Forelimb muscle (tissue), 1 donor: ENCODE measurements at places on chromosomes 5 and 9. TPM values are rescaled to one million over a fixed set of nuclear protein-coding genes. Genes with fewer than 3 reads are reported as not detected.

DNA sequence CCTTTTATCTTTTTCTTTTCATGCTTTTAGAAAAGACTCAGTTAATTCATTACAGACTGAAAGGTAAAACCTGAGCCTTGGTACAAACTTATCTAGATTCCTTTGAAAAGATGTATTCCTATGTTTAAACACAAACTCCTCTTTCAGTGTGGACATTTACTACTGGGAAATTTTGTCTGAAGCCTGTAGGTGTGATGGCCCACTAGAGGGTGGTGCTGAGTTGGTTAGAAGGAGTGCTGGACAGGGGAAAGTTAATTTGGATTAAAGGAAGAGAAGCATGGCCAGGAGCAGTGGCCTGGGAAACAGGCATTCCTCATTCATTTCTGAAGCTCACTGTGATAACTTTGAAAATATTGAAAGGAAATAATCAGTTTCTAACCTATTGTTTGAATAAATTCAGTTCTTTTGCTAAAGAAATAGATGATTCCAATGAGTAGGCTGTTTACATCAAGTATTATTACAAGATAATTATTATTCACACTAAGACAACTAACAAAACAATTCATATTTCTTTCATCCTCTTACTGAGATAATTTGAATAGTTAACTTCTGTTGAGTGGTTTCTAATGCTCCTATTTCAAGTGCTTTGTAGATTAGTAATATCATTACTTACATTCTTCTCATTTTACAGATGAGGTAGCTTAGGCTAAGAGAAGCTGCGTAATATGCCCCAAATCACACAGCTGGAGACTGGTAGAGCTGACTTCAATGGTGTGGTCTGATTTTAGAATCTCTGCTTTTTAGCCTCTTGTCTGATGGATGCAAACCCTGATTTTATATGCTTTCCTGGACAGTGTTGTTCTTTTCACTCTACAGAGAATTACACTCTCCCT, 150.9 kb downstream of the ADGRV1 start:
- DNase-seq = no peak

DNA sequence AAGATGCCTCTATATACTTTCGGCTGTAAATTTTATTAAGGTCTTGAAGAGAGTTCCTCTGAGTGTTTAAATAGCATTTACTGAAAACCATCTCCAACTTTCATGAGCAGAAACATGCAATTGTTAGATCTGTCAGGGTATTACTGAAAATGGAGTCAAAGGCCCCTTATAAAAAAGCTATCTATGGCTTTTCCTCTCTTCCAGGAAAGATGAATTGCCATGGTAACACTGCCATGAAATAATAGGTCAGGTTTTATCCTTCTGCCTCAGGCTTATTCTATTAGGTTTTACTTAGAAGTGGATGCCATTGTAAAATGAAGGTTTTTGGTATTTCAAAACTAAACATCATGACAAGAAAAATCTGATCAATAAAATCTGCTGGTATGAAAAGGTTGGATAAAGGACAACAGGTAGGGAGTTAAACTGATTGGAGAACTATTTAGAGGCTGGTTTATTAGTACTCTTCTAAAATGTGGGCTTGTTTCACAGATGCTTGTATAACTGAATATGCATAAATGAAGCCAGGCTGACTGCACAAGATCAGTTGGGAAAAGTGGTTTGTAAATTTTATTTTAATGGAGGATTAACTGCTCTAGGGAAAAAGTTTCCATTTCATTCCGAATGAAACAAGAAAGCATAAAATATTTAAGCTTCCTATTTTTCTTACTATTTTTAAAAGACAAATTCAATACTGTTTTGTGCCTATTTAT, 135.5 kb downstream of the RAB3C start:
- no peak for DNase-seq

DNA sequence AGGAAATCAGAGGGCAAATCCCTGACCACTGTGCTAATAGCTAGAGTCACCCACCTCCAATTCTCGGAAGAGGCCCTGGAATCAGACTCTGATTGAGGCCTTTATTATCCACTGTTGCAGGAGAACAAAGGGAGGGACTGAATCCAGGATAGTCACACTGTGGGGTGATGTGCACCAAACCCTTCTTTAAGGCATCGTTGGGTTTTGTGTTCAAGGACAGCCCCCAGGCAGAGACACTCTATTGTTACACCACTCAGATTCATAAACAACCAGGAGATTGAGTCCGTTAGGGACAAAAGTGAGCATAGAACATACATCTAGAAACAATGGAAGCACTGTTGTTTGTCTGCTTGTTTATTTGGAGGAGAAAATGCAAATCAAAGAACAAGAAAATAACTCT, 124.6 kb upstream of the TBCA start:
- DNase-seq = no peak

Gene DMRT2
- 33.7 TPM for polyA plus RNA-seq

Gene ZDHHC11B
- polyA plus RNA-seq = 15.7 TPM
